ENCODE measurements at places on chromosomes 4 and X.

DNA sequence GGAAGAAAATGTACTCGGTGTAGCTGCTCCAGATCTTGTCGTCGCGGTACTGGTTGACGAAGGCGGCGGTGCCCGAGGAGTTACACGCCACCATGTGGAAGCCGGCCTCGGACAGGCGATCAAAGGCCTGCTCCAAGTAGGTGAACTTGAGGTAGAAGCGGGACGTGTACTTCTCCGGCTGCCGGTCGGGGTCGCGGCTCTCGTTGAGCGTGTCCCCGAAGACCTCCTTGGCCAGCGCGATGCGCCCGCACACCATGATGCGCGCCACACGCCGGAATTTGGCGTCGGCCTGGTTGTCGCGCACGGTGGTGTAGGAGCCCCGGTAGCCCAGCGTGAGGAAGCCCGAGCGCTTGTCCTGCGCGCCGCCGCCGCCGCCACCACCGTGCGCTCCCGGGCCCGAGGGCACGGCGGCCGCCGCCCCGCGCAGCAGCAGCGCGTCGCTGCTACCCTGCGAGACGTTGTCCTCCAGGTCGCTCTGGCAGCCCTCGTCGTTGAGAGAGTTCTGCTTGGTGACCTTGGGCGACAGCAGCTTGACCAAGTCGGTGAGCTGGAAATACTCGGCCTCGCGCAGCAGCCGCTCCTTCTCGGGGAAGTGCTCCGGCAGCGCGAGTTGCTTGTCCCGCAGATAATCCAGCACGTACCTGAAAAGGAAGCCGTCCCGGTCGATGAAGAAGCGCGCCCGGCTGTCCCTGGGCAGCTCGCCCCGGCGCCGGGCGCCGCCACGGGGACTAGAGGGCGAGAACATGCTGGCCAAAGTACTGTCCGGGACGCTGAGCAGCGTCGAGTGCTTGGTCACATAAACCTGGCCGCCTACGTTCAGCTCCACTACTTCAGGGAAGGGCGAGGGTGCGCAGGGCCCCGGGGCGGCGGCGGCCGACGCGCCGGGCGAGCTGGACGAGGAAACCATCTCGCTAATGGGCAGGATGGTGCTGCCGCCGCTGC lies 775 bp downstream of the KCTD8 start:
- DNase-seq, result no peak

DNA sequence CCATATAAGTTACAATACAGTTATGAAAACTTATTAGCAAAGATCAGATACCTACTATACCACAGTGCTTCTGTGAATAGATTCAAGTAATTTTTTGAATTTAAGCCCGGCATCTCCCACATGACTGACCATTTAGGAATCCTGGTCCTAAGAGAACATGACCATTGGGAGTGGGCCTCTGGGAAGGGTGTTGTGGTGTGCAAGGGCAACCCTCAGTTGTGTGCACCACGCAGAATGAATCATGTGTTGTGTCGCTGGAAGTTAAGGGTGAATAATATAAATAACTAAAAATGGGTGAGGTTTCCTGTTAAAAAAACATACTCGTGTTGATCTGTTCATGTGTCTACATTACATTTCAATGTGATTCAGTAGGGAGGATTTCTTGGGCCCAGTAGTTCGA lies 15.5 kb downstream of the CPE start:
- no peak for DNase-seq

DNA sequence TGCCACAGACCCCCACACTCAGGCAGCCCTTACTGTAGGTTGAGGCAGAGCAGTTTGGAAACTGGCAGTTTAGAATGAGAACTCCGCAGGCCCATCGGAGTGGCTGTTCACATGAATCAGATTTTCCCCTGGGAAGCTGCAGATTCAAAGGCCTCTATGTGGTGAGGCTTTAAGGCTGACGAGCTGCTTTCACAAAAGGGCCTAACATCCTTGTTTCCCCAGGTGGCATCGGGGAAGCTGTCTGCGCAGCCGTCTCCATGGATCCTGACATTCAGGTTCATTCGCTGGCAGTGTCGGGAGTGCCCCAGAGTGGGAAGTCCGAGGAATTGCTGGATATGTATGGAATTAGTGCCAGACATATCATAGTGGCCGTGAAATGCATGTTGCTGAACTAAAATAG lies 33.7 kb downstream of the TKTL1 start:
- DNase-seq, result no peak

DNA sequence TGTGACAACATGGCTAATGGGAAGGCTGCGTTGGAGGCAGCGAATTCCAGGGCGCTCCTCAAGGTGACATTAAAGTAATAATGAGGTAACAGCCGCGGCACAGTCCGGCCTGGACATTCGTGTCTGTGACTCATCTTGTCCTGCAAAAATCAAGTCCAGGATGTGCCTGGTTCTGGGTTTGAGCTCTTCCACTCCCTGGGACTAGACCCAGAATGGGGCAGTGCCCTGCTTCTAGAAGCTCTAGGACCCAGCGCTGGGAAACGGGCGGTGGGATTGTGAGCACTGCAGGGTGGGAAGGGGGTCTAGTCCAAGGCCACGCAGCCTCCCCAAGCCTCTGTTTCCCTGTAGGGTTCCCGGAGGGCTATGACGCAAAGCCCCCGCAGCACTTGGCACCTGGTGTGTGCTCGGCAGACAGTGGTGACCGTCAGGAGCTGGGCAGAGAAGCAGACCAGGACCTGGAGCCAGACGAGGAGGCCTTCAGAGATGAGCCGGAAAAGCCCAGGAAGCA lies 34.9 kb downstream of the HMX1 start:
- DNase-seq, result no peak

DNA sequence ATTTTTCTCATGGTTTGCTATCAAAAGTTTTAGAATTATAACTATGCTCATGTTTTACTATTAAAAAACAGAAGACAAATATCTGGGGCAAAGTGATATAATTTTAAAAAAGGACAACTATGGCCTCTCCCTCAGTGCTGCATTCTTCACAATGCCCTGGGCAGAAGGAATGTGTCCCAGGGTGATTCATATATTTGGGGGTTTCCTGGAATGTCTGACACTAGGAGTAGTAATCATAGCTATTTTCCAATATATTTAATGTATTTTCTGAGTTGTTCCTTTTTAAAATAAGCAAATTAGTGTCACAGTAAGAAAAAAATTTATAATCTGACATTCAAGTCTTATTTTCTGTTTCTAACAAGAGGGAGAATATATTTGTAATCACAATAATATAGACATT lies 281.7 kb downstream of the UNC5C start:
- DNase-seq, result no peak

- no peak for DNase-seq
Observed at GRCh38 chrX:53133400-53133799, 39.5 kb downstream of the KANTR start.
